ENCODE measurements at places on chromosomes 1 and 21.

DNA sequence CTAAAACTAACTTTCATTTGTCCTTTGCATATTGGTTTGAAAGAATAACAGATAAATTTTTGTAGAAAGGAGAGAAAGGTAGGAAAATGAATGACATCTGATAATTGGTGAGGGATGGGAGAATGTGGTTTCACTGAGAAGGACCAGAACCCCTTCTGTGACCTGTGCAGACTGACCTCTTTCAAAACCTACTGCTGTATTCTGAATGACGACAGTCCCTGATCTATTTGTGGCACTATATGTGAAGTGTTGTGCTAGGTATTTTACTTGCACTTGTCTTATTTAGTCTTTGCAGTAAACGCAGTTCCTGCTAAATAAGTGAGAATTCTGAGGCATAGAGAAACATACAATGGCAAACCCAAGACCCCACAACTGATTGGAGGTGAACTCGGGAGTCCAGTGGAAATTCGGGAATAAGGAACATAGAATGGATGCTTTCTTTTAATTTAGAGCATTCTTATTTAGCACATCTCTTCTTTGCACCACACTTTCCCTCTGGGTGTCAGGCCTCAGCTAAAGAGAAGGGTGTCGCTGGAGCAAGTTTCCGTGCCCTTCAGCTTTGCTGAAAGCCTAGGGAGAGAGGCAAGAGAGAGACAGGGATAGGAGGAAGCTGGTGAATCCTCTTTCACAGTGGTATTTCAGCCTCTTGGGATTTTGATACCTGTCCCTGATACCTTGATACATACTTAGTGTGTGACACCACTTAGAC lies 230.2 kb downstream of the PAPPA2 start:
- DNase-seq: no peak

GRCh38 chr1:95263450-95263849 lies 29.4 kb downstream of the RWDD3 start:
- DNase-seq: no peak

- DNase-seq: no peak
Measured at GRCh38 chr21:38834725-38835124, 29.0 kb downstream of the ETS2 start.

DNA sequence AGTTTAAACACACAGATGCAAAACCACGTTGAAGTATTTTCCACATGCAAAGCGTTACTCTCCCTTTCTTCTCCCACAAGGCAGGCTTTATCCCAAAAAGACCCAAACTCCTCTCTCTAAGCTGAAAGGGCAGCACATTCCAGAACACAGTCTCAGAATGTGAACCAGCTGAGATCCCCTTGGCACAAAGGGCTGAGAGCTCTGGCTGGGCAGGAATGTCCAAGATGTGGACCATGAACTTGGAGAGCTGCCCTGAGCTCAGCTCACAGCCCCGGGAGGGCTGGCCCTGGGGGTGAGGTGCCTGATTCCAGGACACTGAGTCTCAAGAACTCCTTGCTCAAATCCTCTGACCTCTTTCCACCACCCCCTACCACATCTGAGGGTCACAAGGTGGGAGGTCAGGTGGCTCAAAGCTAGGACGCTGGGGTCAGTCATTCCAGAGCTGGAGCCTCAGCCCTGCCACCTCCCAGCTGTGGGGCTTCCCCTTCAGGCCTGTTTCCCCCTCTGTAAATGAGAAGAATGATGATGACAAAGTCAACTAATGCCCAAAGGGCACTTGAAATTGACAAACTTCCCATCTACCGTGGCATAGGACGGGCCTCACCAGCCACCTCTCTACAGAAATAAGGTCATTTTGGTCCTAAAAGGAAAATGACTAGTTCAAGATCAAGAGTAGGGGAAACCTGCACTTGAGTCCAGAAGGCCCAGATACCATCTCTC lies 11.5 kb downstream of the ALDH4A1 start:
- no peak for DNase-seq

DNA sequence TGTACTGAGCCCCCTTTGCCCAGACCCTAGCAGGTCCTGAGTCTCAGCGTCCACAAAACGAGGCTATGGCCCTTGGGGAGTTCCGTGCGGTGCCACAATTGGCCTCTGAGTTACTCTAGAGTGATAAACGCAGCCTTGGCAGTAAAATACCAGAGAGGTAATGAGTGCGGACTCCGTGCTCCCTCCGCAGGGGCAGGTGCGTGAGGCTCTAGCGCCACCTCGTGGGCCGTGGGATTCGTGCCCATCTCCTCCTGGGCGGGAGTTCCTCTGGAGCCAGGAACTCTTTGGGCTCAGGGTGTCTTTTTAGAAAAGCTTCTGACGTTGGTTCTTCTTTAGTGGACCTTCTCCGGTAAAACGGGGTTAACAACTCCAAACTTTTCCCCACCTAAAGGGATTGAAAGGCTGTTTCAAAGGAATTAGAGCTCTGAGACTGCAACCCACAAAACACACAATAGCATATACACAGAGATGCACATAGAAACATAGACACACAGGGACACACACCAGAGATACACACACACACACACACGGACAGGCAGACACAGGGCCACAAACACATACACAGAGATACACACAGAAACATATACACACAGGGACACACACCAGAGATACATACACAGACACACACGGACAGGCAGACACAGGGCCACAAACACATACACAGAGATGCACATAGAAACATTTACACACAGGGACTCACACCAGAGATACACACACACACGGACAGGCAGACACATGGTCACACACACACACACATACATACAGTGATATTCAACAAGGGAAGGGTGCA lies 99.4 kb downstream of the KCNJ15 start:
- no peak for DNase-seq

DNA sequence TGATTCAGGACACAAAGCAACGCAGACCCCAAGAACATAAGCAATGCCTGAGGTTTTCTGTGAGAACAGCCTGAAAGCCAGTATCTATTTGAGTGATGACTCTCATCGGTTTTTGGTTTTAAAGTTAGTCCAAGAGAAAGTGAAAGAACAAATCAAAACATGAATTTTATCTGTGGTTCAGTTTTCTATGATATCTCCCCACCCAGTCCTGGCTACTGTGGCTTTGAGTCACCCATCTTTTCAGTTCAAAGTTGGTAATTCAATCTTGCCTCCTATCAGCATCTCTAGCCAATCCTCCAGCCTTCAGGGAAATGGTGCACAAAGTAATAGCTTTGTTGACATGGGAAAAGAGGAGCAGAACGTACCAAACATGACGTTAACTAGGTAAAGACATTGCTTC lies 40.5 kb upstream of the KRTAP19-8 start:
- no peak for DNase-seq

GRCh38 chr1:22872981-22873664 lies 99.5 kb downstream of the LACTBL1 start:
- no peak for DNase-seq

GRCh38 chr1:44592208-44593145 lies 81.8 kb downstream of the TMEM53 start:
- DNase-seq: no peak

DNA sequence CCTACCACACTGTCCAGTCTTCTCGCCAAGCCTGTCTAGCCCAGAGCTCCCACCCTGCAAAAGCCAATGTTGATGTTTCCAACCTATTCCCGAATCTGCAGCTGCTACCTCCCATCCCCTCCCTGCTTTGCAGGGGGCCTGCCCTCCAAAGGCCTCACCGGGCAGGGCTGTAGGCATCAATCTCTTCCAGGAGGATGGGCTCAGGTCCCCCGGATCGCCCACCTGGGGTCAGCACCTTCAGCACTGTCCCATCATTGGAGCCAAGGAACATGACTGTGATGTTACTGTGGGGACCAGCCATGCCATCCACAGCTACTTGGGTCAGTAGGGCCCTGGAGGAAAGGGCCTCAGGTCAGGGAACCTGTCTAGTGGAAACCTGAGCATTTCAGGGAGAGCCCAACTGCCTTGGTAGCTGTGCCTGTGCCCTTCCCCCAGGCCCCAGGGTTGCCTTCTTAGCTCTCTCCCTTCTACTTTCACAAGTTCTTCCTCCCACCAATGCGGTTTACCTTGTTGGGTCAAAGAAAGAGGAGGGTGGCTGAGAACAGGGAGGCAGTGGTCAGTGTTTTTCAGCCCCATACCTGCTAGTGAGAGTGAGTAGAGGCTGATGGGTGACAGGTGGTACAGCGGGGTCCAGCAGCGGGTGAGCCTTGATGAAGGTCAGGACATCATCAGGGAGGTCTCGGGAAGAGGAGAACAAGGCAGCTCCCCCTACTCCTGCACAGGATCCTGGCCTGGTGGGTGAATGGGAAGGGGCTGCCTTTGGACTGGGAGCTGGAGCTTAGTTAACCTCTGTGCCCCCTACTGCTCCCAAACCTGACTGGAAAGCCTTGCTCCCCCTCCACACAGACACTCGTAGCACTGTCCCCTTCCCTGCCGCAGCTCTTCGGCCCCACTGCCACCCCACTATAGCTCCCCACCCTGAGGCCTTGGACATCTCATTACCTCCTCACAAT lies 10.7 kb downstream of the SEMA6C start:
- no peak for DNase-seq

DNA sequence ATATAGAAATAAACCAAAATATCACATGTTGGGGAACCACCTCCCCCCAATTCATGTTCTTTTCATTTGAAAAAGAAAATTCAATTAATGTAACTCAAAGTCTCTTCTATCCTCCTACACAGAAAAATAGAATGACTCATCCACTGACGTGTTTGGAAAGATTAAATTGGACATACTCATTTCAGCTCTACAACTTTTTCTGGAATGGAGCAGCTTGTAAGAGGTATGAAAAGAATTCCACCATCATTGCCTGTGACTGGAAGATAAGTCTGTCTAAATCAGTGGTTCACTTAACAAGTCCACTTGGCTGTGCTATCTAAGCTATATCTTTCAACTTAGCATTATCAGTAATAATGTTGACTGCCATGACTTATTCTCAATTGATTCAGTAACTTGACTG lies 702.3 kb downstream of the BRINP3 start:
- DNase-seq: no peak

DNA sequence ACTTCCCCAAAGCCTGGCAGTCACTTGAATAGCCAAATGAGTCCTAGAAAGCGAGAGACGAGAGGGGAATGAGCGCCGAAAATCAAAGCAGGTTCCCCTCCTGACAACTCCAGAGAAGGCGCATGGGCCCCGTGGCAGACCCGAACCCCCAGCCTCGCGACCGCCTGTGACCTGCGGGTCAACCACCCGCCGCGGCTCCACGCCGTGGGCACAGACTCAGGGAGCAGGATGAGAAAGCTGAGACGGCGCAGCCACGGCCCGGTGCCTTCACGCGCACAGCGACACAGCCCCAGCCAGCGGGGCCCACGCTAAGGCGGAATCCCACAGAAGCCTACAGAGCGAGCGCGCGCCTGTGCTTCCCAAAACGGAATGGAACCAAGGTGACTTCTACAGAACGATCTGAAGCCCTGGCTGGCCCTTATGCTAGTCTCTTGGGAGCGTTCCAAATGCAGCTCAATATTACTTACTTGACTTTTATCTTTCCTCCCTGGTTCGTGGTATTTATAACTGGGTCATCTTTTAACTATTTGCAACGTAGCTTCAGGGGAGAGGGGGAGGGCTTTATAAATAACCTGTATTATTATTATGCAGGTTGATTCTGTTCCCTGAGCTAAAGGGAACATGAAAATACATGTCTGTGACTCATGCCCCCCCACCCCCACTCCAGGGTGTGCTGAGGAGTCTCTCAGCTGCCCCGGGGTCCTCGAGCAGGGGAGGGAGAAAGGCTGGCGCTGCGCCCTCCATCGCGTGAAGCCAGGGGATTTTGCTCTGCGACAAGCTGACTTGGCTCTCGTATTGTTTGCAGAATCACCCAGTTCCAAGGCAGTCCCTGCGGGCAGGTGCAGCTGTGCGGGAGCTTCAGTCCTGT lies 1.7 kb downstream of the TSPEAR start:
- peak; percentile 37 for DNase-seq

- DNase-seq: no peak
Measured at GRCh38 chr1:187038784-187039183, 210.0 kb downstream of the PLA2G4A start.

DNA sequence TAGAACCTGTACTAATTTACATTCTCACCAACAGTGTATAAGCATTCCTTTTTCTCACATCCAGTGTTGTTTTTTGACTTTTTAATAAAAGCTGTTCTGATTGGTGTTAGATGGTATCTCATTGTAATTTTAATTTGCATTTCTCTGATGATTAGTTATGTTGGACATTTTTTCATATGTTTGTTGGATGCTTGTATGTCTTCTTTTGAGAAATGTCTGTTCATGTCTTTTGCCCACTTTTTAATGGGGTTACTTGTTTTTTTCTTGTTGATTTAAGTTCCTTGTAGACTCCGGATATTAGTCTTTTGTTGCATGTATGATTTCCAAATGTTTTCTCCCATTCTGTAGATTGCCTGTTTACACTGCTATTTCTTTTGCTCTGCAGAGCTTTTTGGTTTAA lies 8.0 kb downstream of the COG2 start:
- DNase-seq: no peak

DNA sequence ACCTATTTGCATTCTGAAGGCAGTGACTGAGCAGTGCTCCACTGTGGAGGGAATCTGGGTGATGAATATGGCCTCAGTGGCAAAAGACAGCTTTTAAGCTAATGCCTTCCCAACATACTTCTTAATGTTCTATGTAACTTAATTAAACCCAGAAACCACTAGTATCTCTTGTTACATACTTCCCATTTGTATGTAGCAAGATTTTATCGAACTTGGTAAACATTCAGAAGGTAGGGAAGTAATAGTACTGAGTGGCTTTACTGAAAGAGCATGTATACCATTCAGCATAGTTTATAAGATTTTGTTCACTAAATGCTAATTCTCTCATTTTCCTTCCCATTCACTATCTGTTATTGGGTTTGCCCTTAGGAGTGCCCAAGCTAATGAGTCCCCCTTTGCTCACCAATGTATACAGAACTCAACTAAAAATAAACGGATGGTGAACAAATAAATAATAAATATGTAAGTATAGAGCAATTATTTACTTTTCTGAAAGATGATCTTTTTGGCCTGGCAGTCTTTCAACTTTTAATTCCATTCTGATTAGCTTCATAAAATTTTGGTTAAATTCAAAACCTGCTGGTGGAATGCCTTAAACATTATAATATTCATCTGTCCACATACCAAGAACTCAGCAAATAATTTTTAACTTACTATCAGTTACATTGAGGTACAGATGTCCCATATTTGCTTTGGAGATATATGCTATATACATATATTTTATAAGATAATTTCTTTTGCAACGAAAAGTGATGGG lies 204.4 kb downstream of the APP start:
- DNase-seq: no peak

- DNase-seq: no peak
Measured at GRCh38 chr1:71521655-71522264, 440.9 kb upstream of the ZRANB2 start.

DNA sequence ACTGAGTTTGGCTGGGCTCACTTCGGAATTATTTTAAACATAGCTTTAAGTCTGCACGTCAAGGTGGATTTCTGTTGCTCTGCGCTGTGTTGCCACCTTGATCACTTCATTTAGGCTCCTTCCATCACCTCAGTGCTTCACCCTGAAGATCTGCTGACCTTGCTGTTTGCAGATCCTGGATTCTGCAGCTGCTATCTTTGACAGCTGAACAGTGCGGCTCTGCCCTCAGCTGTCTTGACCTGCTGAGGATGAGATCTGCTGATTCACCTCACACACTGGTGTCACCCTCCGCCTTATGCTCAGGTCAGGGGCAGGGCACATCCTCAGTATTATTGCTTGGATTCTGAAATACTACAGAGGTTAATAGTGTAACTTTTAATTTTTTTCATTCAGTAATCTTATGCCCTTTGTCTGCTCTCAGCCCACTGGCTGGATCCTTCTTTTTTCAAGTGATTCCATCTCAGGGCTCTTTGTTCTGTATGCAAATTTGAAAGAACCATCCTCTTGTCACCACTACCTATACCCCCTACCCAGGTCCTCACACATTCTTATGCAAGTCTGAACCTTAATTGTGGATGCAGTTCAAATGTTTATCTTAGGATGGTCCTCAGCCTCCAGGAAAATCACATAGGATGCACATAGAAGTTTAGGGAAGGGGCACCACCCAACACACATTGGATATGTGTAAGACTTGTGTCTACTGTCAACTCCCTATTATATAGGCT lies 364.0 kb downstream of the OLFM3 start:
- DNase-seq: no peak
